ENCODE measurements at places on chromosomes 2 and 18.

- DNase-seq, result no peak
These were observed 413.6 kb downstream of the PTH2R start for GRCh38 chr2:208820014-208820688.

- no peak for DNase-seq
These were observed 60.6 kb downstream of the ETAA1 start for GRCh38 chr2:67457699-67458098.

GRCh38 chr2:36246320-36246990 is 109.1 kb upstream of the CRIM1 start:
- DNase-seq, result peak; percentile 34

- DNase-seq, result no peak
These were observed 268.0 kb downstream of the CYP26B1 start for GRCh38 chr2:71879509-71880184.

GRCh38 chr2:216404010-216404618 is 8.2 kb upstream of the SMARCAL1 start:
- peak; percentile 42 for DNase-seq

DNA sequence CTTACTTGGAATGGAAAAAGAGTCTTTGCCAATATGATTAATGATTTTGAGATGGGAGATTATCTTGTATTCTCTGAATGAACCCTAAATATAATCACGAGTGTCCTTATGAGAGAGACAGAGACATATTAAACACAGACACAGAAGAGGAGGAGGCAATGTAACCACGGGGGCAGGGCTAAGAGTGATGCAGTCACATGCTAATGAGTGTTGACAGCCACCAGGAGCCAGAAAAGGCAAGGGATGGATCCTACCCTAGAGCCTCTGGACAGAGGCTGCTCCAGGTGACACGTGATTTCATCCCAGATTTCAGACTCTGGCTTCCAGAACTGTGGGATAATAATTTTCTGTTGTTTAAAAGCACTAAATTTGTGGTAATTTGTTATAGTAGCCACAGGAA is 679.6 kb downstream of the MBD2 start:
- DNase-seq, result no peak

DNA sequence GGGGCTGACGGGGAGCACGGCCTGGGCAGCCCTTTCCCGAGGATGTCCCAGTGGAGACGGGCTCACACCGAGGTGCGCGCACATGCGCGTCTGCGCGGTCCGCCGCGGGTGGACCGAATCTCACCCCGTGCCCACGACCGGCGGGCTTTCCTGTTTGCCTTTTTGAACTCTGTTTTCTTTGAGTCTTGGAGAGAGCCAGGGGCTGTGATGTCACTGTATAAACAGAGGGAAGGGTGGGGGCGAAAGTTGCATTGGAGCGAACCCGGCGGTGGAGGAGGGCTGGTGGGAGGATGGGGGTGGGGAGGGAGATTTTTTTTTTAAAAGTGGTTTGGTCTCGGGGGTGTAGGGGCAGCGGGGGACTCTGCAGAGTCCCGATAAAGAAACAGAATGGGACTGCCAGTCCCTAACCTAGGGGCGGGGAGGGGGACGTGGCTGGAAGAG is 141.2 kb upstream of the CTAGE1 start:
- DNase-seq, result no peak
